Suprapubic skin (tissue), 4 donors: ENCODE measurements at places on chromosomes 4 and X.

DNA sequence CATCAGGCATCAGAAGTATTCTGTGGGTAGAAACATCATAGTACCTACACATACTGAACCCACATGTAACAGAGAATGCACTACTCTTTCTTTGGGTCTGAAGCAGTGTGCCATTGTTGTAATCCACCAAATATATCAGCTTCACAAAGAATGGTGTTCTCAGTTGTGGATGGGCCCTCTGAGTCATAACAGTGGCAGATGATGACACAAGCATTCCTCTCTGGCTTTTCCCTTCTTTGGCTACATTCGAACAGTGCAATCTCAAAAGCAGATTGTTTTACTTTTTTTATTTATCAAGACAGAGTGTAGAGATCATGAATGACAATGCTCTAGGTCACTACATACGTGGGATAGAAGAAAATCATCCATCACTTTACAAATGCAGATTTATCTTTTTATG, 247.2 kb upstream of the EPHA5 start:
- H3K27ac ChIP-seq, result no peak overlapping the region
- H3K4me1 ChIP-seq, result no peaks in the 10 kb centered on the region
- H3K36me3 ChIP-seq, result no peaks in the 10 kb centered on the region
- no peaks in the 10 kb centered on the region for H3K27me3 ChIP-seq
- DNase-seq, result no peak
- no peak overlapping the region for H3K4me3 ChIP-seq

DNA sequence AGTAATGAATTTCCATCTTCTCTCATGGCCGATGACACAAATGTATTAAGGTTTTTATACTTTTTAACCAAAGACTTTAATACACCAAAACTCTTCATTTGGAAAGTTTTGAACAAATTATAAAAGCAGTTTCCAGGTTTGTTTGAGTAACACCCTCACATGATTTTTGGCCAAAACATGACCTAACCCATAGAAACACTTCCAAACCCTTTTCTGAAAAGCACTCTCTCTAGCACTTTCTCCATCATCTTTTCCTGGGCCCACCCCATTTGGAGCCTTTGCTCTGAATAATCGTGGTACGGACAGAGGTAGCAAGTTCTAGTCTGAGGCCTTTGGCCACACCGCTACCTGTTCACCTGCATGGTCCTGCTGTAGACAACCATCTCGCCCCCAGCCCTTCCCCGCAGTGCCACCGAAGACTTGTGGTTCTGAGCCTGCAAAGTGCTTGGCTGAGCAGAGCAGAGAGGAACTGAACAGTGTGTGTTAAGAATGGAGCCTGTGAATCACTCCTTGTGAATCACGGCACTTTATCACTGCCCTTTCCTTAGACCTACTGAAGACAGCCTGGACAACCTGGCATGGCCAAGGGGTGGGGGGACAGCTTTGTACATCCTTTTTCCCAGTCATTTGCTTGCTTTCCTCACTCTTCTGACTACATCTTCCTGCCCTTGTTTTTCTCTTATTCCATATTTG, 181.8 kb downstream of the PTTG2 start:
- H3K27ac ChIP-seq, result no peak overlapping the region
- H3K36me3 ChIP-seq, result peaks cover 16% of the 10 kb centered on the region
- DNase-seq, result no peak
- peaks cover 8% of the 10 kb centered on the region for H3K4me1 ChIP-seq
- no peak overlapping the region for H3K4me3 ChIP-seq

GRCh38 chrX:7262551-7262950, 114.6 kb upstream of the PUDP start:
- DNase-seq, result no peak
- no peaks in the 10 kb centered on the region for H3K4me1 ChIP-seq
- H3K27me3 ChIP-seq, result no peaks in the 10 kb centered on the region
- no peaks in the 10 kb centered on the region for H3K36me3 ChIP-seq
- no peak overlapping the region for H3K4me3 ChIP-seq

DNA sequence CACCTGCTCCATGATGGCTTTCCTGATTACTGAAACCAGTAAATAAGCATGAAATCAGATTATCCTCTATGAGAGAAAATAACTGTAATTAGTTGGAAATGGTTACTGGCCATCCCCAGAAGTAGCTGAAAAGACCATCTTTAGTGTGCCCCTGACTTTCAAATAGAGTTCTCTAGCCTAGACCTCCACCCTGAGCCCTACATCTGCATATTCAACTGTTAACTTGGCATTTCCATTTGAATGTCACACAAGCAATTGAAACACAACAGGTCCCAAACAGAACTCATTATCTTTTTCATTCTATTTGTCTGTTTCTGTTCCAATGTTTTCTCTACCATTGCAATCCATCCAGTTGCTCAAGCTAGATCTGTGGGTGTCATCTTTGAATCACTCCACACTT, 952.3 kb downstream of the RPA4 start:
- no peaks in the 10 kb centered on the region for H3K36me3 ChIP-seq
- no peak for DNase-seq
- no peaks in the 10 kb centered on the region for H3K4me1 ChIP-seq

DNA sequence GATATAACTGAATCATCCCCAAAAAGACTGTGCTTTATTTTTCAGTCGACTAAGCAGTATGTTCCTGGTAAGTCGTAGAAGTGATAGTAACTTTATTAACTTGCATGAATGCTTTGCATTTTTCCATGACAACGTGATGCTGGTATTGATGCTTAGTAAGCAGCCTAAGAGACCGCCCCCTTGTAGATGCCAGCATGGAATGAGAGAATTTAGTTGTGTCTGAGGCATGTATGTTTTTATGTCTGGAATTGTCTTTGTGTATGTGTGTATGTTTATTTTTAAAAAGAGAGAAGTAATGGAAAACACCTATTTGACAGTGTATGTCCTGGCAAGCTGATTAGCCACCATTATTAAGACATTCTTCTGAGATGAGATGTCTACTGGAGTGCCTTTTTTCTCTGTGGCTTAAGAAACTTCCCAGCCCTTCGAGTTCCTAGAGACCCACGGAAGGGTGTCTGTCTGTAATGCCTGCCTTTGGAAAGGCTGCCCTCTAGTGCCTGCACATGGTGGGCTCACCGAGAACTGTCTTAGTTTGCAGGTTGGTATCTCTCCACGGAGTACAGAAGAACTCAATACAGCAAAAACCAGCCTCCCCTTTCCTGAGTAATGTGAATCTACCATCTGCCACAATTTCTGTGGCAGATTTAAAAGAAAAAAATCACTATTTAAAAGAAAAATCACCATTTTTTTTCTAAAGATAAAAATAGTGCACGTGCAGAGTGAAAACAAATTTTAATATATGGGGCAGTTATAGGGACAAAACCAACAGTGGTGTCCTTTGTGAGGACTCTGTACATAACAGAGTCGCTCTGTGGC, 85.9 kb downstream of the AASDH start:
- no peaks in the 10 kb centered on the region for H3K27me3 ChIP-seq
- no peak overlapping the region for H3K27ac ChIP-seq
- H3K4me1 ChIP-seq, result peaks cover 8% of the 10 kb centered on the region
- no peak for DNase-seq
- no peaks in the 10 kb centered on the region for H3K36me3 ChIP-seq
- no peak overlapping the region for H3K4me3 ChIP-seq

GRCh38 chrX:110131031-110131430, 128.1 kb downstream of the TMEM164 start:
- DNase-seq, result no peak
- no peaks in the 10 kb centered on the region for H3K36me3 ChIP-seq
- no peak overlapping the region for H3K4me3 ChIP-seq
- no peaks in the 10 kb centered on the region for H3K4me1 ChIP-seq
- no peaks in the 10 kb centered on the region for H3K27me3 ChIP-seq
